ENCODE measurements at places on chromosomes 7 and 10.

- DNase-seq = no peak
Observed at GRCh38 chr7:47482013-47482875, 99.7 kb downstream of the TNS3 start.

DNA sequence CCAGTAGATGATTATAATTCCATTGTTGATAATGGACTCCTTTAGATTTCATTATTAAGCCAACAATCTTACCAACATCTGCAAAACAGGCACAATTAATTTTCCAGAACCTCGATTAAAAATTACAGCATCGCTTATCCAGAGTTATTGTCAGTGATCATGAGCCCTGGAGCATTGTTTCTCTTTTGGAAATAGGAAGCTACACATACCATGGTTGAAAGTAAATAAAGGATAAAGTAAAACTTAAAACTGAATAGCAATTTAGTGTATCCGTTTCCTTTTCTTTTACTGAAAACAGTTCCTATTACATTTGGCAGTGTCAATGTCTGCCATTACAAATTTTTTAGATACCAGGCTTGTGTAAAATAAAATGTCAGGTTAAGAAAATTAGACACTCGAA is 9.9 kb upstream of the HOXA2 start:
- no peak for DNase-seq

- no peak for DNase-seq
Observed at GRCh38 chr10:104337521-104337984, 712 bp downstream of the ITPRIP start.

- DNase-seq = no peak
Observed at GRCh38 chr10:113612154-113612553, 51.7 kb downstream of the NRAP start.

DNA sequence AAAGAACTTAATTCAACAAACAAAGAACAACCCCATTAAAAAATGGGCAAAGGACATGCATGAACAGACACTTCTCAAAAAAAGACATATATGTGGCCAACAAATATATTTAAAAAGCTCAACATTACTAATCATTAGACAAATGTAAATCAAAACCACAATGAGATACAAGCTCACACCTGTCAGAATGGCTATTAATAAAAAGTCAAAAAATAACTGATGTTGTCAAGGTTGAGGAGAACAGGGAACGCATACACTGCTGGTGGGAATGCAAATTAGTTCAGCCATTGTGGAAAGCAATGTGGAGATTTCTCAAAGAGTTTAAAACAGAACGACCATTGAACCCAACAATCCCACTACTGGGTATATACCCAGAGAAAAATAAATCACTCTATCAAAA is 19.1 kb downstream of the ZFAND4 start:
- no peak for DNase-seq

- DNase-seq = no peak
Observed at GRCh38 chr7:27611059-27611458, 51.6 kb downstream of the HIBADH start.

DNA sequence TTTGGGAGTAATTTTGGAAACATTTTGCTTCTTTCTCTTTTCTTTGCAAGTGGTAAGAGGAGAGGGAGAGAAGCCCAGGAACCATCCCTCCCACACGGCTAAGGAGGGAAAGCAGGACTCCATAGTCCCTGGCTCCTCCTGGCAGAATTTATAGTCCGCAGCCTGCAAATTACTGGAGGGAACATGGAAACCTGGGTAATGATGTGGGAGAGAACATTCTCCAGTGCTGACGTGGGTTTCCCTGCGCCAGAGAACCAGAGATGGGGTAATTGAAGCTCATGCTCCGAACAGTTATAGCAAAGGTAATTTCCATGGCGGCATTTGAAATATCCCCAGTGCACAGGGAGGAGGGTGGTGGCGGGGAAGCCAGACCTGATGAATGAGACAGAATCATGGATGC is 320.4 kb downstream of the RPS24 start:
- DNase-seq = no peak

DNA sequence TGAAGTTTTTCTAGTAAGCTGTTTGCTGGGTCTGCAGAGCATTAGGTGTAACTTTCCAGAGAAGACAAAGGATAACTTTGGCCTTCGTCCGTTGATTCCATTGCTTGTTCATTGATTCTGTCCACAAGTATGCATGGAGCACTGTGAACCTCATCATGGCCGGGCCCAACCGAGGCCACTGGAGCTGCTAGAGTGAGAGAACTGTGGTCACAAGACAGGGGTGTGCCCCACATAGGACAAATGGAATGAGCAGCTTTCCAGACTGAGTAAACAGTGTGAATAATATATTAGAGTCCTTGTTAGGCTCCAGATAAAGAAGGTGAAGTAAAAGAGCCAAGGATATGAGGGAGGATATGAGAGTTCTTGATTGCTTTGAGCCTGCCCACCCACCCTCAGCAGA is 24.9 kb downstream of the MBL2 start:
- no peak for DNase-seq

GRCh38 chr7:124762611-124763143 is 2.9 kb downstream of the GPR37 start:
- DNase-seq = no peak

All from stimulated activated CD8-positive, alpha-beta memory T cell treated with anti-CD3 and anti-CD28 coated beads, Interleukin-15, amount 100 ng/mL, for 4 hours (primary cell).